Stimulated activated CD4-positive, alpha-beta T cell treated with anti-CD3 and anti-CD28 coated beads, TNF-alpha, amount 100 ng/mL, for 24 hours (primary cell): ENCODE measurements at places on chromosomes 16 and 17.

DNA sequence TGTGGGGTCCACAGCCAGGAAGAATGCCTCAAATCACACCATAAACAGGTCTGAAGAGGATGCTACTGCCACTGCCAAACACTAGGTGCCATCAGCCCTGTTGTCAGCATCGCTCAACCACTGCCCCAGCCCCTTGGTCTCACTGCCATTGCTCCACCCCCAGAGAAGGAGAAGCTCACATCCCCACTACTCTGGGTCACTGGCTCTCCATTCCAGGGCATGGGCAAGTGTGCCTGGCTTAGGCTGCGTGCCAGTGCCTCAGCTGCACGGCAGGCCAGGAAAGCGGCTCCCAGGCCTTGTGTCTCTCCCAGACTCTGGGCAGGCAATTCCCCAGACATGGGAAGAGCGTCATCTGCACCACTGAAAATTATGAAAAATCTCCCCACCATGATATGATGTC is 1.2 kb upstream of the IGSF6 start:
- no peak for DNase-seq

DNA sequence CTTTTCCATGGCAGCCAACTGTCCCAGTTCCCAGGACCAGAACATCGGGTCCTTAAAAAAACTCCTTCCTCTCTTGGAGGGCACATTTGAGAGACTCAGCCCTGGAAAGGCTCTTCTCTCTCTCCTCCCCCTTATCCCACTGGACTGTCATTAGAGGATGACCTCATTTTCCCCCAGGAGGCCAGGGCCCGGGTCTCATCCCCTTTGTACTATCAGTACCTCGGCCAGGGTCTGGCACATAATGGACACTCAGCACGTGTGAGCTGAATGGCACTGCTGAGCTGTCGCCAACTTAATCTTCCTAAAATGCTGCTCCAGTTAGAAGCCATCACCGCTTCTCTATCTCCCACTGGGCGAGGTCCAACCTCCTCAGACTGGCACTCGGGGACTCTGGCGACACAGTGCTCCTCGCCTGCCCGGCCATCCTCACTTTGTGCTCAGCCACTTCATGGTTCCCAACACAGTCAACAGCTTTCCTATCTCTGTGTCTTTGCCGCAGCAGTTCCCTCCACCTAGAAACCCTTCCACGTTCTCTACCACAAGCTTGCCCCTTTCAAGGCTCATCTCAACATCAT is 3.6 kb upstream of the RHBDL3 start:
- DNase-seq: no peak

- no peak for DNase-seq
These were observed 7.2 kb downstream of the SPAG7 start for GRCh38 chr17:4960279-4960922.

DNA sequence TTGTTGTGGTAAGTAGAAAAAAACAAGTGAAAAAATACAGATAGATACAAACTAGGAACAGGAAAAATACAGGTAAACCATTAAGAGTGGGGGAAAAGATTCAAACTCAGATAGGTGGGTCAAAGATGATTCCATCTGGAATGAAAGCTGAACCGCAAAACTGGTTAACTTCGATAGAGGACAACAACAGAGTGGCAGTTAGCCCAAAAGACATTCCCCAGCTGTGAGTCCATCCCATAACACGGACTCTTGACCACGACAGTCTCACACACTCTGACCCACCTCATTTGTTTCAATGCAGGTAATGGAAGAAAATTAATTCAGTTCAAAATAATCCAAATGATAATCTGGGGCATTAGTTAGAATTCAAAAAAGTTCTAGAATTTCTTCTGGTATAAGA is 13.5 kb downstream of the ELAC2 start:
- DNase-seq: no peak

DNA sequence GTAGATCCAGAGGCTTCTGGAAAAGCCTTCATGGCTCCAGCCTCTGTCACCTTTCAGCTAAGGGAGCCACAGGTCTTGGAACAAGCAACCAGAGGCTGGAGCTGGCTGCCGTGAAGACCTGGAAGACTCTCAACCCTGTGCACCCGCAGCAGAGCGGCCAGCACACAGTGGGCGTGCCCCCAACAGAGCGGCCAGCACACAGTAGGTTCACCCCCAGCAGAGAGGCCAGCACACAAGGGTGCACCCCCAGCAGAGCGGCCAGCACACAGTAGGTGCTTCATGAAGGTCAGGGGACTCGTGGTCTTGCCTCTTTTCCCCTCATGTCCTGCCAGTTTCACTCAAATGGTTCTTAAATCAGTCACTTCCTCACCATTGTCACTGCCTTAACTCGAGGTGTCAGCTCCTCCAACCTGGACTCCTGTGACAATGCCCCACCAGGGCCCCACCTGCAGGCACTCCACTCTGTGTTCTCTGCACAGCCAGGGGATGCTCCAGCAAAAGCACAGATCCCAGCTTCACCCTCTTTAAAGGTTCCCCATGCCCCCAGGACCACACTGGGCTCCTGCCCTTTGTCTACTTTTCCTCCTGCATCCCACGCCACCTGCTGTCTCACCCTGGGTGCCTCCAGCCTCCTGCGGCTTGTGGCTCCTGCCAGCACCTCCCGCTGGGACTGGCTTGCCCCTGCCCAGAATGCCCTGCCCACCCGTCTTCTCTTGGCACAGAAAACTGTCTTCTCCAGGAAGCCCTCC is 42.4 kb upstream of the DOC2B start:
- DNase-seq: no peak

DNA sequence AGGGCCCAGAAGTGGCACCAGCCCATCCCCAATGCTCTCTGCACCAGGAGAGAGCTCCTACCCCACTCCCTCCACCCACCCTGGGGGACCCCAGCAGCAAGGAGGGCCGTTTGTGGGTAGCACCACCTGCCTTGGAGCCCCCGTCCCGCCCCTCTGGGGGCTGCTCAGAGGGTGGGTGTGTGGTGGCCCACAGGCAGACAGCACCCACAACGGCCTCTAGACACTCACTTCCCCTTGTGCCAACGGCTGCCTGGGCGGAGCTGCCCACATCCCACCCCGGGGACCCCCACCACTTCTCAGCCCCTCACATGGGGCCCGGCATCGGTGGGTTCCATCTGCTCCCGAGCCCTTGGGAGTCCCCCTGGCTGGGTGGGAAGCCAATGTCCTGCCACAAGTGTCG is 33.3 kb downstream of the BAHCC1 start:
- no peak for DNase-seq

- no peak for DNase-seq
These were observed 110.5 kb downstream of the SDK2 start for GRCh38 chr17:73533781-73534180.

DNA sequence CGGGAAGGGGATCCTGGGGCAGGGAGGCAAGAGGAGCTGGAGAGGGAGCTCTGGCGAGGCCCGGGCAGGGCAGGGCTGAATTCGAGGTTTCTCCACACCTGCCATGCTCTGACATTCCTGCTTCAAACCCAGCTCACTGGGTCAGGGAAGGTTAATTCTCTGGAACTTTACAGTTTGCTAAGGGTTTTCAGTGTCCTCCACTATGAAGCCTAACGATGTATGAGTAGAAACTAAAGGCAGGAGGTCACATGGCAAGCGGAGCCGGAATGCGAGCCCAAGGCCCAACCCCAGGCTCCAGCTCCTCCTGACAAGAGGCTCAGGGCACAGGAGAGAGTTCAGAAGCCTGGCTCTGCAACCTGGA is 29.2 kb downstream of the DCAKD start:
- no peak for DNase-seq

DNA sequence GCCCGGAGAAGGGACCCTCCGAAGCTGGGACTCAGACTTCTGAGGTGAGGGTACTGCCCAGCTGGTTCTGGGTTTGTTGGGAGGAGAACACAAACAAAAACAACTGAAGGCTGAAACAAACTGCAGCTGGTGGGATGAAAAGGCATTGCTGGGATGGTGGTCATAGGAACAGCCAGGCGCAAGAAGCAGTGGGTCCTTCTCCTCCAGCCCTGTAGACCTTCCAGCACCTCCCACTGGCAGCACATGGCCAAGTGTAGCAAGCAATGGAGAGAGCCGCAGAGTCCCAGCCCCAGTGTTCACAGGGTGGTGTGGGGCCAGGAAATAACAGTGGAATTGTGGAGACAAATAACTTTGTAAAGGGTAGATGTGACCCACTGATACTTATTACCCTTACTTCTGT is 48.7 kb upstream of the FOXJ1 start:
- DNase-seq: no peak

GRCh38 chr16:77967054-77967904 is 55.1 kb upstream of the CLEC3A start:
- DNase-seq: no peak

GRCh38 chr17:82791532-82791931 is 39.7 kb downstream of the TBCD start:
- DNase-seq: no peak

DNA sequence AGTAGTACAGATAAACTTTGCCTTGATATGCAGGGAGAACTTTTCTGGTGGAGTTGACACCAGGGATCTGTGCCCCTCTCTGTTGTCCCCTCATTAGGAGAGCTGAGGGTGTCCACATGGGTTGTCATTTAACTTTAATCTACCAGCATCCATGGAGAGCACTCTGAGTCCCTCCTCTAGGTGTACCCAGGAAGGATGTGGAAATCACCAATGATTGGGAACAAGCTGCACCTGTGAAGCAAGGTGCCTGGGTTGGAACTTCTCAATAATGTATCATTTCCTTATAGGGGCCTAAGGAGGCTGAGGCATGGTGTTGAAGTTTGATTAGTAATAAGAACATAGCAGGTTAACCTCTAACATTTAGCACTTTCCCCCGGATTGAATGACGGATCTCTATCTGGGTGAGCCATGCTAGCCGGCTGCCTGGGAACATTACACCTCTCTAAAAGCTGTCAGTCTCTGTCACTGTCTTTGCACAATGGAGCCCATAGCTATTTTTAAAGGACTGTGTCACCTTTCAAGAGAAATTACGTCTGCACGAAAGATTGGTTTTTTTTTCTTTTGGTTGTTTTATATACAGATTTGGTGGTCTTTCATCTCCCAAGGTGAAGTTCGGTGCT is 239.3 kb downstream of the MAF start:
- DNase-seq: no peak

GRCh38 chr17:63600569-63601438 is at the start of gene TACO1:
Gene TACO1, plus strand, starts transcription at chr17:63600895. Its CDS starts 189 bp downstream, at chr17:63601084.
- peak; percentile 78 for DNase-seq

- no peak for DNase-seq
These were observed 65.8 kb downstream of the SALL1 start for GRCh38 chr16:51085271-51085670.

GRCh38 chr17:61631800-61632199 is 40.8 kb upstream of the NACA2 start:
- DNase-seq: no peak

DNA sequence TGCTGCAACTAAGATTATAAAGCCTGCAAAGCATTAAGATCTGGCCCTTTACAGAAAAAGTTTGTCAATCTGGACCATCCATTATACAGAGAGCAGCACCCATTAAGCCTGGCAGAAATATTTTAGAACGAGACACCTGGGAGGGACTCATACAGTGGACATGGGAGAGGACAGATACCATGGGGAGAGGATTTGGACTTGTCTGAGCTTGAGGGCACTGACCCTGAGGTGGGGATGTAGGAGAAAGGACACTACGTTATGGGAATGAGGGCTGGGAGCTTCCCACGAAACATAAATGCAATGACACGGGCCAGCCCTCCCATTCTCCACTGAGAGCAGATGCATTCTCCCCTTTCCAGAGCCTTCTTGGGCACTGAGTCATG is 6.2 kb downstream of the RUSF1 start:
- no peak for DNase-seq

DNA sequence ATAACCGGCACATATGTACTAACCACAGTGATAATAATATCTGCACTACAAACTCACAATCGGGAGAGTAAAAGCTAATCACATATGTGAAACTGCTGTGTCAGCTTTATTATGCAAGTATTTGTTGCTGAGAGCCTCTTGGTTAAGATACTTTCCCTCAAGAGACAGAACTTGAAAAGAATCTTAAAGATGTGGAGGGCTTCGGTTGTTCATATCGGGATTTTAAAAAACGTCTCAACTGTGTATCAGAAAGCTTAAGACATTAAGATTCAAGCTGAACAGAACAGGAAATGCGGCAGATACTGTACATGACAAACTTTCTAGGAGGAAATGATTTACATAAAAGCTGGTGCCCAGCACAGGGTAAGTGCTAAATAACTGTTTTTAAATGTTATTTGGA is 27.5 kb upstream of the HLF start:
- no peak for DNase-seq

DNA sequence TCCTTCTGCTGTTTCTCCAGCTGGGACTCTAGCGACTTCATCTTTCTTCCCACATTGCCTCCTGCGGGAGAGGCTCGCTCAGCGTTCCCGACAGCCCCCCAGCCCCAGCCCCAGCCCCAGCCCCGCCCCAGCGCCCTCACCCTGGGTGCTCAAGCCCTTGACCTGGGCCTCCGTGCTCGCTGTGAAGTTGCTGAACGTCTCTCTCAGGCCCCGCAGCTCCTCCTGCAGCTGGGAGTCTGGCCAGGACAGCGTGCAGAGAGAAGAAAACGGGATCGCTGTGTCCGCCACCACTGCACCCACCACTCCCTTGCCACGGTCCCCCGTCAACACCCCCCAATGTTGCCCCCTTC is 2.4 kb downstream of the ASGR1 start:
- DNase-seq: no peak

DNA sequence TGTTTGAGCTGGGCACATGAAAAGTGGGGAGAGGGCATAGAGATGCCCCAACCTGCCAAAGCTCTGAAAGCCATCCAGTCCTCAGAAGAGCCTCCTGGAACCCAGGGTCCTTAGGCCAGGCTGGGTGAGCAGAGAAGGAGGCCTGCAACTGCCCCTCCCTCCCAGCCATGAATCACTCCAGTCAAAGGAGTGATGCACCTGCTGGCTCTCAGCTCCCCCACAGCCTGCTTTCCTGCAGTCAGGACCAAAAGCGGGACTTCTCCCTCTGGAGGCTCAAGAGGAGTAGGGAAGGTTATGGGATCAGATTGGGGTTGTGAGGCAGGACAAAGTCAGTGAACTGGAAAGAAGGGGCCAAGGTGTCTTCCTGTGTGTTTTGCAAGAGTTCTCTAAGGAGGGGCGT is 145.6 kb downstream of the TMEM132E start:
- DNase-seq: no peak

DNA sequence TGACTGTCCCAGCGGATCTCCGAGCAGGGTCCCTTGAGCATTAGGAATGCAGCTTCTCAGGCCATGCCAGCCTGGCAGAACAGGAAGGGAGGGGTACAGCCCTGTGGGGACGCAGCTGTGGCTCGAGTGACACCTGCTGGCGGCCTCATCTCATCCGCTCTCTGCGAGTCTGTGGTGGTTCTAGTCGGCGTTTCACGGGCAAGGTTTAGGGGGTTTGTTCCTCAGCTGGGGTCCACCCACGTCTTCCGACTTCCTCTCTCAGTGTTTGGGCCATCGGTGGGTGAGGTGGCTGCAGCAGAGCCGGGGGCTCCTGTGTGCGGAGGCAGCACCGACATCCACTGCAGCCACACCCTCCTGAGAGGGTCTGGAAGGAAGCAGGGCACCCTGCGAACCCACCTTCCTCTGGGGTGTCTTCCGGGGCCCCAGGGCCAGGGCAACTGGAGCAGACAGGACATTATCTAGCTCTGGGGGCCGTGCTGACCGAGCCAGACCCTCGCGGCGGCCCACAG is 33.3 kb downstream of the JPH3 start:
- peak; percentile 75 for DNase-seq
